Hindlimb muscle (tissue), 1 donor: ENCODE measurements at places on chromosomes 3 and 15.

GRCh38 chr3:4043867-4044575 lies 244.8 kb downstream of the LRRN1 start:
- peak; percentile 16 for DNase-seq

DNA sequence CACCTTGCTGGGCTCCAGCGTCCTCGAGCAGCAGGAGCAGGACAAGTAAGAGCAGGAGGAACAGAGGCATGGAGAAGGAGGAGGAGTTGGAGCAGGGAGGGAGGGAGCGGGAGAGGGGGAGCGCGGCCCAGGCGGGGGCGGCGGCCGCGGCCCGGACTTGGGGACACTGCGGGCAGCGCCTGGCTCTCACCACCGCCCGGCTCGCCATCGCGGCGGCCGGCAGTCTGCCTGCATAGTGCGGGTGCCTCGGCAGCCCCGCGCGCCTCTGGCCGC lies 440 bp downstream of the DCBLD2 start:
- peak; percentile 56 for DNase-seq

GRCh38 chr3:146491303-146491702 lies 21.9 kb upstream of the PLSCR2 start:
- no peak for DNase-seq

- DNase-seq = no peak
Observed at GRCh38 chr3:27723001-27723445, 900 bp upstream of the EOMES start.

DNA sequence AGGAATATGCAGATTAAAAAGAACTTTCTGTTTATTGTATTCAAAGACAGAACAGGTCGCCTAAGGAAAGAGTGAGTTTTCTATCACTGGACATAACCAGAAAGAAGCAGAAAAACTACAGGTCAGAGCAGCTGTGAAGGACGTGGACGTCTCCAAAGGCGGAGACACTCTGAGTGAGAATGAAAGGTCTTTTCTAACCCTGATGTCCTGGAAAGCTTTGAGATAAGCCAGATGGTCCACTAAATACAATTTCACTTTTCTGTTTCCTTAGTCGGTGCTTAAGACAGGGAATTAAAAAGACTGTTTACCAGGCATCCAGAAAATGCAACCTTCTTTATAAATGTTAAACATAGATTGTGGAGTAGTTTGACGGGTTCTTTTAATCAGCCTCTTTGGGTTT lies 360.4 kb downstream of the FGF12 start:
- no peak for DNase-seq

- no peak for DNase-seq
Observed at GRCh38 chr15:85743392-85744055, 51.2 kb downstream of the KLHL25 start.

DNA sequence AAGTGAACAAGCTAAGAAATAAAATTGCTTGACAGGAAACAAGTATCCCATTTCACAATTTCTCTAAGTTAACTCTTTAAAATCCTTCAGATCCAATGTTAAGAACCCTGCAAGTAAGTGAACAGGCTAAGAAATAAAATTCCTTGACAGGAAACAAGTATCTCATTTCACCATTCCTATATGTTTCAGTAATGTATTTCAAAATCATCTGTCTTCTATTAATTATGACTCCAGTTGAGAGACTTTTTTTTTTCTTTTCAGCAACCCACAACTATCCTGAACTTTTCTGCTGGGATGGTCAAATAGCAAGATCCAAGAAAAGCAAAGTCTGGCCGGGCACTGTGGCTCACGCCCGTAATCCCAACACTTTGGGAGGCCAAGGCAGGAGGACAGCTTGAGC lies 2.4 kb upstream of the SLC12A6 start:
- DNase-seq = no peak

GRCh38 chr15:84570164-84570735 lies 30.6 kb upstream of the ZSCAN2 start:
- peak; percentile 44 for DNase-seq

GRCh38 chr3:141114816-141115460 lies 63.8 kb downstream of the SPSB4 start:
- no peak for DNase-seq

- no peak for DNase-seq
Observed at GRCh38 chr3:32202496-32202895, 36.0 kb upstream of the CMTM8 start.

DNA sequence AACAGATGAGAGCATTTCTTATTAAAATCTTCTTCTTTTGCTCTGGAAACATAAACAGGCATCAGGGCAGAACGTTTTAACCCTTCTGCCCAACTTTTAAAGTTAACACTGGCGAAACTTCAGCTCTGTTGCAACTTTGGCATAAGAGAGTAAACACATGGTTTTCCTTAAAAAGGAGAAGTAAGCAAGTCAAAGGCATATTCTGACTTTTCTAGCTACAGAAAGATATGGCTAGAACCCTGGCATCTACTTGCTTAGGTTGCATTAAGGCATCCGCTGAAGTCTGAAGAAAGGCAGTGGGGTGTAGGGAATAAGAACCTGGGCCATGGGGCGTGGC lies 13.3 kb upstream of the IL16 start:
- no peak for DNase-seq

DNA sequence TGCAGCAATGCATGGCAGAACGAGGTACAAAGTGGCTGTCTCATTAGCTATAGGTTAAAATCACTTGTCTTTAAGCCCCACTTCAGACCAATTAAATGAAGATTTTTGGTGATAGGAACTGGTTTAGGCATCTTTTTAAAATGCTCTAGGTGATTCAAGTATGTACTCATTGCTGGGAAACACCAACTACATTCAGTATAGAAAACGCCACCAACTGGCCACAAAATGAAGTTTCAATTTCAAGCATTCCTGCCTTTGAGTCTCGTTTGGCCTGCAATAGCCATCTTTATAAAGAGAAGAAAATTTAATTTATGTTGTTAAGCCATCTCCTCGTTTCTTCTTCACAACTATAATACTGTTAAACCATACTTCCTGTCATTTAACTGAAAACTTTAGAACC lies 587.9 kb downstream of the GBE1 start:
- no peak for DNase-seq

DNA sequence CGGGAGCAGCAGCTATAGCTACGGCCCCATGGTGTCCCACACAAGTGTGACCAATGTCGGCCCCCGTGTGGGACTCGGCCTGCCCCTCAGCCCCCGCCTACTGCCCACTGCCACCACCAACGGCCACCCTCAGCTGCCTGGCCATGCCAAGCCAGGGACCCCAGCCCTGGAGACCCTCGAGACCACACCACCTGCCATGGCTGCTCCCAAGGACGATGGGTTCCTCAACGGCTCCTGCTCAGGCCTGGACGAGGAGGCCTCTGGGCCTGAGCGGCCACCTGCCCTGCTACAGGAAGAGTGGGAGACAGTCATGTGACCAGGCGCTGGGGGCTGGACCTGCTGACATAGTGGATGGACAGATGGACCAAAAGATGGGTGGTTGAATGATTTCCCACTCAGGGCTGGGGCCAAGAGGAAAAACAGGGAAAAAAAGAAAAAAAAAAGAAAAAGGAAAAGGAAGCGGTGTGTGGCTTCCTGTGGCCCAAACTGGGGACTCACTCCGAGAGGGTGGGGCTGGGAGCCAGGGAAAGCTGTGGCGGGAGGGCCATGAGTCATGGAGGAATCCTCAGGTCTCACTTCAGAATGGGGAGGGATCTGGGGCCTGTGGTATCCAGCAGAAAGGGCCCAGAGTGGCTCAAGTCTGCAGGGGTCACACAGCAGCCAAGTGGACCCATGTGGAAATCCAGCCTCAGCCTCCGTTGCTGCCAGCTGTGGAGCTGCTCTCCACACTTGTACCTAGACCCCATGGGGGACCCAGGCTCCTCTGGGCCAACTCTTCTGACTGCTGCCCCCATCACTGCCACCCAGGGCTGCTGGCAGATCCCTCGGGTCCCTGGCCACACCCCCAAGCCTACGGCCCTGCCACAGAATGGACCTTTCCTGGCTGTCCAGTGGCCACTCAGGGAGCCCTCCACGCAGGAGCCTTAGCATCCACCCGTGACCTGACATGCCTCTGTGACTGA lies 26.1 kb downstream of the PTH1R start:
- DNase-seq = no peak

DNA sequence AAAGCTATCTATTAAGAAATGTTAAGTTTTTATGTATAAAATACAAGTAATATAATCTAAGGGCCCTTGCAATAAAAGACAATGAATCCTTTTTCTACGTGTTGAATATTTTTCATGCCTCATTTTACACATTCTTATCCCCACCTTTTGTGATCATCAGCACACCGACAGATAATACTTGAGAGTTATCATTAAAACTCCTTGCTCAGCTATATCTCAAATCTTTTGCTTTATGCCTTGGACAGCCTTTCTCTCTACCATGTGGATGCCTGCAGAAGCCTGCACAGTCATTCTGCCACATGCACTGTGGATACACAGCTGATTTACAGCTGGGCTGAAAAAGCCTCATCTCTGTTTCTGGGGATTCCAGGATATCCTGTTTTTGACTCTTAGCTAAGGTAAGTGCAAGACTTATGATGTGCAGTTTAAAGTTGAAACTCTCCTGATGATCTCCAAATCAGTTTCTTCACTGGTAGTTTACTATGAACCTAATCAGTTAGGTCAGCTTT lies 1565.1 kb downstream of the SI start:
- DNase-seq = no peak

- DNase-seq = no peak
Observed at GRCh38 chr15:49645941-49646340, 25.1 kb downstream of the DTWD1 start.

DNA sequence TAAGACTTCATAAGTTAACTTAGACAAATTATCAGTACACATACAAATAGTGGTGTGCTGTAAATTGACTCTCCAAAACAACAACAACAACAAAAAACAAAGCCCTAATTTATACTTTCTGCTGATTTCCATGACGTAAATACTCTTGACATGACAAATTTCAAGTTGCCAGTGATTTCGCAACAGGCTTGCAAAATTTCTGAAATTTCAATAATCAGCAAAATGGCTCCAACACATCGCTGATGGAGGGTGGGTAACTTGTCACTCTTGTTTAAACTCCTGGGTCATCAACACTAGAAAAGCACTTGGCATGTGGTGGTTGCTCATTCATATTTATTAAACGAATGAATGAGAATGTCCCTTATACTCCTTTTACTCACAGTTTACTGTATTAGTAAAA lies 205.2 kb upstream of the SATB1 start:
- DNase-seq = no peak

GRCh38 chr3:173410849-173411248 lies 13.3 kb downstream of the NLGN1 start:
- DNase-seq = no peak

DNA sequence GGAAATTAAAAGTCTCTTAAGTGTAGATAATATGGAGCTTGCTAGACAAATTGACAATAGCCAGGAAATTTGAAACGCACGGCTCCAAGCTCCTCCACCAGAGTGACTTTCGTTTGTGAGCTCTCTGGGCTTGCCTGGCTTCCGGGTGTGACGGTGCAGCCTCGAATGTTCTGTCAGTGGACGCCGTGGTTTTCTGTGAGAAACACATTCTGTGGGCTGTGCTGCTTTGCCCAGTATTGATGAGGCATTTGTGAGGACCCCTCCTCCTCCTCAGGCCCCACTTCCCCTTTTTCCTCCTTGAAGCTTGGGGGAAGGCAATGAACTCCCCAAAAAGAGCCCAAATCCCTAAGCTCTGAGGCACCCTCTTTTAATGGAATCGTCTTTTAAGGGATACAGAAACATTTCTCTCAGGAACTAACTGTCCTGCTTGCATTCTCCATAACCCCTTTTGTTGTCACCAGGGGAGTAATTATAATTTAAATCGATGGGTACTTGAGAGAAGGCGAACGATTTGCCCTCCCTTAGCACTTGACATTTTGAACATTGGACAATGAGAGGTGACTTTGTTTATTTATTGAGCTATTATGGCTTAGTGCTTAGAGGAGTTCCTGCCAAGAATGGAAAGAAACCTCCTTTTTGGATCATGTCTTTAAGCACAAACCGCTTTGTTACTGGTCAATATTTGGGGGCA lies 40.8 kb downstream of the POLR2M start:
- DNase-seq = peak; percentile 49

- no peak for DNase-seq
Observed at GRCh38 chr3:50408443-50408944, 49.2 kb upstream of the TMEM115 start.

DNA sequence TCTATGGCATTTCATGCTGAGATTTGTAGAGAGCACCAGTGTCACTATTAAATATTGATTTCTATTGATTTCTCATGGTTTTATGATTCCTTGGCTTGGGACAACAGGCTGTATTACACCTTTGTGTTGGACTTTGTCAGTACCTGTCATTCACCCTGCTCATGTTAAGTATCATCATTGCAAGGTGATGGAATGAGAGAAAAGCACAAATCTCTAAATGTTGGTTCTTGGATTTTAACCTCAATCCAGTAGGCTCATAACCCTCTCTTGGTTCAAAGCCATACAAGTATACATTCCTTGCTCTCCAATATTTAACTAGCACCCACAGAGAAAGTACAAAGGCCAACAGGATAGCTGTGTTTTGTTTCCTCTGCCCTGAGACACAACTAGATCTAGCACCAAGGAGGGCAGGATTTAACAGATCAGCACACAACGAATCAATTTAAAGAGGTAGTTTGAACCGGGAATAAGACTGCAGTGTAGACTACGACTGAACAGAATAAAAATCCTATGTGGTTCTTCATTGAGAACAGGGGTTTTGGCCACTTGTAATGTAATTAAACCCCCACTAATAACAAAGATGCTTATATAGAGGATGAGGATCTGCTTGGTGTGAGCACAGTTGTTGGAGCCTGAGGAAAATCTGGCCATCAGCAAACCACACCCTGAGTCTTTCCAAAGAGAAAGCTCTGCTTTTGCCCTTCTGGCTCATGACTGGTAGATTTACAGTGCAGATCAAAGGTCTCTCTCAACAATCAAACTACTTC lies 78.0 kb upstream of the TNFSF10 start:
- DNase-seq = no peak

- no peak for DNase-seq
Observed at GRCh38 chr3:129514110-129514509, 14.3 kb upstream of the RHO start.

GRCh38 chr15:100264994-100265640 lies 76.7 kb downstream of the ADAMTS17 start:
- peak; percentile 49 for DNase-seq

- no peak for DNase-seq
Observed at GRCh38 chr3:123110282-123110975, 43.6 kb downstream of the PDIA5 start.

DNA sequence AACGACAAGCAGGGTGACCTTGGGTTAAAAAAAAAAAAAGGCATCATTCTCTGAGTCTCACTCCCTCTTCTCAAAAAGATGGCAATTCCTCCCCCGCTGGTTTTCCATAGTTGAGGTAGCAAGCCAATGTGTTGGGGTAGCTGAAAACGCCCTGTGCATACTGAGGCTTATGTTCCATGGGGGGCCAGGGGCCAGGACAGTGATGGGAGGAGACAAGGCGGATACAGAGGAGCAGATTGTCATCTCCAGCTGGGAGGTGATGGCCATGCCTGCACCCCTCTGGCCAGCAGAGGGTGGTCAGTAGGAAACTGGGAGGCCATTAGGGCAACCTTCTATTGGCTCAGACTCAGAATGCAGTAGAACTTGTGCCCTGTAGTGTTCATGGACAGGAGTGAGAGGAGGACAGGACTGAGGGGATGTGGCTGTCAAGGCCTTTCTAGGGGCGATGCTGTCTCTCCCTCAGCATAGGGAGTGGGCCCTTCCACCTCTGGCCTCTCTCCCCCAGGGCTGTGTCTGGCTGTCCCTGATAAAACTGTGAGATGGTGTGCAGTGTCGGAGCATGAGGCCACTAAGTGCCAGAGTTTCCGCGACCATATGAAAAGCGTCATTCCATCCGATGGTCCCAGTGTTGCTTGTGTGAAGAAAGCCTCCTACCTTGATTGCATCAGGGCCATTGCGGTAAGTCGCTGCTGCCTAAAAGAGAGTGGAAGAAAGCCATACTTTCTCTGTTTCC lies 1.9 kb downstream of the TF start:
- no peak for DNase-seq
